ENCODE measurements at places on chromosomes 3 and 15.

DNA sequence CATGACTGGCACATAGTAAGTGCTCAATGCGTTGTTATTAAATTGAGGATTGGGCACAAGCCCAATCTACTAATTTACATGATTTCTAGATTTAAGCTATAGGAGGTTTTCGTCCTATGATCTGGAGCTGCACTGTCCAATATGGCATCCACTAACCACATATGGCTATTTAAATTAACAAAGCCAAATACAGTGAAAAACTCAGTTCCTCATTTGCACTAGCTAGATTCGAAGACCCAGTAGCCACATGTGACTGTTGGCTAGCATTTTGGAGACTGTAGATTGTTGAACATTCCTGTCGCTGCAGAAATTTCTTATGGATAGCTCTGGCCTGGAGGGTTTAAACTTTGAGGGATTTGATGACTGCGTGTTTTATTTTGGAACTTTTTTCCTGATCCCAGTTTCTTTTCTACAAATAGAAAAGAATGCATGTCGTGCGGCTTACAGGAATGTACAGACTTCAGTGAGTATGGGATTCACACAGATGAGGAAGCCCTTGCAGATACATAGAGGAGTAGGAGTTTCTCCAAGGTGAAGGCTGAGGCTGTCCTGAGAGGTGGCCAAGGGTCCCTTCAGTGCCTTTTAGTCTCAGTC, 82.8 kb downstream of the SLCO3A1 start:
- DNase-seq, result no peak

DNA sequence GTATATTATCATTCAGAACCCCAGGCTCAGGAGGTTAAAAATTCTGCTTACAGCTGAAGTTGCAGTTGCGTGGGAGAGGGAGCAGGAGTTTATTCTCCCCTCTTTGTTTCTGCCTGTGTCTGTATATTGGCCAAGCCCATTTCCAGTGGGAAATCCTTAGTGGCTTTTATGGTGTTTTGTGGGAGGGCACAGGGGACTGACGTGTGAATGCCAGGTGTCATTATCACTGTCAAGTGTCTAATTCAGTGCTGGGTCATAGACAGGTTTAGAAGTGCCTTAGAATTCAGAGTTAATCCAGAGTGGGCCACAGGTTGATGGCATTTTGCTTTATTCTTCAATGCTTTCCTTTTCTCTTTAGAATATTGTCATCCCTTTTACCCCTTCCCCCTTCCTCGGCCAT, 33.4 kb downstream of the SLCO3A1 start:
- no peak for DNase-seq

DNA sequence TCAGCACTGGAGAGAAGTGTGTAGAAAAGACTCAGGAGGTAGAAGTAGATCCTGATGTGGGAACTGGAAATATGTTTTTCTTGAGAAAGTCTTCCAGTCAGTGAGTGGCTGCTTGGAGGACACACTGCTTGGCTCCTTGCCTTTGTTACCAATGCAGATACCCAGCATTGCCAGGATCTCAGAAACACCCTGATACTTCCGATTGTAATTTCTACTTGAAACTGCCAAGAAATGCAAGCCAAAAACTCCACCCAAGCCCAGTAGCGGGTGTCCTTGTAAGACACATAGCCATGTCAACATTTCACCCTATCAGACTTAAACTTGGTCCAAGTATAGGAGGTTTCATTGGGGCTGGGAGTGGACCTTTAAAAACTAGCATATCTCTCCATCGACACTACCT, 141.8 kb downstream of the ALDH1A2 start:
- DNase-seq, result no peak

DNA sequence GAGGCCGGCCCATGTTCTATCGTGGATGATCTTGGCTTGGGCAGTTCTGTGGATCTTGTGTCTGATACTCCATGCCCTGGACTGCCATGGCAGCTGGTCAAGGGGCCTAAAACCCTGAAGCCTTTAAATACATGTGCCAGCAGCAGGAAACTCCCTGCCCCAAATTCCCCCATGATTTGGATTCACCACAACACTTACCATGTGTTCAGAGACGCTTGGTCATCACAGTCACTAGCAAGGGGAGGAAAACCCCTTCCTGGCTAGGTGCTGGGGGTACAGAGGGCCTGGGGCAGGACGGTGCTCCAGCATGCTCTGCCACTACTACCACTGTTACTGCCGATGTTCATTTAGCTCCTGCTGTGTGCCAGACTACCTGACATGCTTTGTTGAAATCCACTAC, 94.4 kb downstream of the DNAJB8 start:
- DNase-seq, result no peak

Data from CD4-positive, alpha-beta T cell treated with Interleukin-12 subunit alpha and Interleukin-12 subunit beta, for 1 hour (primary cell).